ENCODE measurements at places on chromosomes 4 and X.

GRCh38 chr4:41156574-41156973 lies 57.8 kb downstream of the APBB2 start:
- no peak for DNase-seq

GRCh38 chr4:164204434-164204833 lies 549.5 kb upstream of the SMIM31 start:
- DNase-seq = no peak

GRCh38 chr4:119211867-119212233 lies 663 bp upstream of the USP53 start:
- DNase-seq = peak; percentile 63

- no peak for DNase-seq
These were observed 11.6 kb upstream of the MND1 start for GRCh38 chr4:153332936-153333335.

GRCh38 chr4:110130576-110131358 lies 67.6 kb downstream of the ELOVL6 start:
- no peak for DNase-seq

GRCh38 chrX:129449148-129449547 lies 74.1 kb downstream of the SMARCA1 start:
- DNase-seq = no peak

GRCh38 chrX:17395154-17395553 lies 20.2 kb downstream of the NHS start:
- no peak for DNase-seq

GRCh38 chrX:18677161-18677869 lies 5.4 kb upstream of the RS1 start:
- DNase-seq = no peak
